Urinary bladder (tissue), 4 donors: ENCODE measurements at places on chromosomes 7 and 10. TPM values are rescaled to one million over a fixed set of nuclear protein-coding genes. Genes with fewer than 3 reads are reported as not detected.

GRCh38 chr10:29508554-29509244 lies 126.1 kb downstream of the SVIL start:
- DNase-seq = no peak

GRCh38 chr7:46157404-46157803 lies 236.3 kb upstream of the IGFBP3 start:
- DNase-seq = no peak

GRCh38 chr7:42690794-42691639 lies 220.9 kb downstream of the C7orf25 start:
- DNase-seq = no peak

DNA sequence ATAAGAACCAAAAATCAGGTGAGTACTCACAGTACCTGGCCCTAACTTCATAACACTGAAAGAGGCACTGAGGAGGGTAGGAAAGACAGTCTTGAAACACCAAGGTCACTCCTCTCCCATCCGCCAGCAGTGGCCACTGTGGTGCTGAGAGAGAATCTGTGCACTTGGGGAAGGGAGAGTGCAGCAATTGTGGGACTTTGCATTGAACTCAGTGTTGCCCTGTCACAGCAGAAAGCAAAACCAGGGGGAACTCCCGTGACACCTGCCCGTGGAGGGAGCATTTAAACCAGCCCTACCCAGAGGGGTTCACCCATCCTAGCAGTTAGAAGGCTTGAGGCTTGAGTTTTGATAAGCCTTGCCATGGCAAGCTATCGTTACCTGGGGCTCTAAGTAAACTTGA lies 35.2 kb upstream of the MAP3K8 start:
- DNase-seq = no peak

Gene ZNF727
- 0.16 TPM for polyA plus RNA-seq

DNA sequence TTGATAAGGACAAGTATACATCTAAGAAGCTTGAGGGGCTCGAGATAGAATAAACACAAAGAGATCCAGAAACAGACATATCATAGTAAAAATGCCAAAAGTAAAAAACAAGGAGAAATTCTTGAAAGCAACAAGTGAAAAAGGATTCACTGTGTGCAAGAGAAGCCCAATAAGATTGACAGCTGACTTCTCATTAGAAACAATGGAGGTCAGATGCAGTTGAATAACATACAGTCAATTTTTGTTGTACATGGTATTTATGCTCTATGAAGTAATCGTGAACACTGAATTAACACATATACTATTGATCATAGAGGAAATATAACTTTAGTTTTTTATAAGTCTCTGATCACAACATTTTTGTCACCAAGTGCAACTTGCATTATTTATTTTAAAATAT lies 982.8 kb upstream of the SORCS1 start:
- no peak for DNase-seq
